ENCODE measurements at places on chromosomes 6 and 20.

DNA sequence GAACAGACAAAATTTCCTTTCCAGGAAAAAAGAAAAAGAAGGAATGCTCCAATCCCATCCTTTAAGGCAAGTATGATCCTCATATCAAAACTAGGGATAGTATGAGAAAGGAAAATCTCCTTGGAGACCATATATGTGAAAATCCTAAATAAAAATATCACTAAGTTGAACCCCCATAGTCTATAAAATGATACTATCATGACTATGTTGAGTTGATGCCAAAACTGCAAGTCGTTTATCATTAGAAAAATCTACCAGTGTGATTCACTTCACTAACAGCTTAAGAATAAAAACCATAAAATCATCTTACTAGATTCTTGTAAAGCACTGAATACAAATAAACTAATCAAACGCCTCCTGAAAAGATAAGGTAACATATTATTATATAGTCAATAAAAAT lies 76.6 kb upstream of the STXBP5 start:
- DNase-seq, result no peak

GRCh38 chr20:58565461-58566175 lies 50.4 kb upstream of the APCDD1L start:
- no peak for DNase-seq

GRCh38 chr20:33900521-33901131 lies 89.5 kb downstream of the CHMP4B start:
- no peak for DNase-seq

DNA sequence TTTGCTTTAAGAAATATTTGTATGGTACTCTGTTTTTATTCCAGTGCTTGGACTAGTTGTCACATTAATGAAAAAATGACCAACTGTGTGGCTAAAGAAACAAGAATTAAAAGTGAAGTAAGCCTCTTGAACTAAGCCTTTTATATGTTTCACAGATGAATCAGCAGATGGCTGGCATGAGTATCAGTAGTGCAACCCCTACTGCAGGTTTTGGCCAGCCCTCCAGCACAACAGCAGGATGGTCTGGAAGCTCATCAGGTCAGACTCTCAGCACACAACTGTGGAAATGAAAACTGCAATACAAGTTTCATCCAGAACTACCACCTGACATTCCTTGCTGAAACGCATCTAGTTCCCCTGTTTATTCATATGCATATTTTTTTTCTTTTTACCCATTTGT lies 96.8 kb downstream of the B3GAT2 start:
- no peak for DNase-seq

- no peak for DNase-seq
These were observed 6.6 kb downstream of the ADRM1 start for GRCh38 chr20:62309198-62309944.

- peak; percentile 16 for DNase-seq
These were observed 15.9 kb downstream of the CPNE1 start for GRCh38 chr20:35648836-35649235.

GRCh38 chr6:127301199-127301700 lies 34.6 kb downstream of the RNF146 start:
- DNase-seq, result peak; percentile 58
